ENCODE measurements at places on chromosomes 2 and 18.
A peak's percentile ranks its signal among the peaks of the same experiment; 100 is the strongest.

DNA sequence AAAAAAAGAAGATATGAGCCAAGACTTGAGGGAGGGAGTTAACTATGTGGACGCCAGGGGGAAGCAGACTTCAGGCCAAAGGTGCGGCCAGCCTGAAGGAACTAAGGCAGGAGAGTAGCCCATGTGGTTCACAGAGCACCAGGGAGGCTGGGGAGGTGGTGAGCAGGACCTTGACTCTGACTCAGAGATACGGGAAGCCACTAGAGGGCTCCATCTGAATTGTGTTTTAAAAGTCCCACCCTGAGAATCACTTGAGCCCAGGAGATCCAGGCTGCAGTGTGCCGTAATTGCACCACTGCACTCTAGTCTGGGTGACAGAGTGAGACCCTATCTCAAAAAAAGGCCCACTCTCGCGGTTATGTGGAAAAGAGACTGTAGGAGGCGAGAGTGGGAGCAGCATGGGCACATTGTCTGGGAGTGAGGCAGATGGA lies 12.3 kb downstream of the CEP192 start:
- peak; percentile 88 for DNase-seq

- DNase-seq: no peak
Observed at GRCh38 chr2:135245071-135245470, 193.0 kb downstream of the RAB3GAP1 start.

GRCh38 chr2:28300485-28301341 lies 91.9 kb upstream of the FOSL2 start:
- DNase-seq: no peak

DNA sequence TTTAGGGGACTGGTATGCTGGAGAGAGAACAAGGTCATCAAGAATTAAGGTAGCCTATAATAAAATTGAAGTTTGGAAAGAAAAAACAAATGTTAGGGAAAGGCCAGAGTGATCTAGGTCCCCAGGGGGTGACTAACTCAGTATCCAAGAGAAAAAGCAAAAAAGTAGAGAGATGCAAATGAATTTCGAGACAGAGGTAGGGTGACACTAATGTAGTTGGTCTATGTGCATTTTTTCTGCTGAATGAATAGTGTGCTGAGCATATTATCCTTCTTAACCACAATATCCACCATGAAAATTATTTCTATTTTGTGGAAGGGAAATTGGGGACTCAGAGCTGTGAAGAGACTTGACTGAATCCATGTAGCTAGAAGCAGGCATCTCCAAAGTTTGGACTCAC lies 9.8 kb downstream of the IL36A start:
- no peak for DNase-seq

GRCh38 chr2:128289439-128289838 lies 29.2 kb downstream of the HS6ST1 start:
- DNase-seq: no peak

GRCh38 chr2:222268311-222268990 lies 30.3 kb downstream of the PAX3 start:
- DNase-seq: no peak

GRCh38 chr18:29160170-29160569 lies 983.2 kb upstream of the CDH2 start:
- DNase-seq: no peak

GRCh38 chr2:188181067-188181838 lies 110.4 kb upstream of the GULP1 start:
- DNase-seq: peak; percentile 5

- DNase-seq: no peak
Observed at GRCh38 chr2:170276056-170276455, 98.1 kb downstream of the MYO3B start.

- DNase-seq: peak; percentile 77
Observed at GRCh38 chr2:177161741-177162460, 50.7 kb upstream of the HNRNPA3 start.

- peak; percentile 73 for DNase-seq
Observed at GRCh38 chr2:191155608-191156071, 4.8 kb upstream of the STAT4 start.

GRCh38 chr2:189576396-189576795 lies 4.2 kb downstream of the SLC40A1 start:
- DNase-seq: no peak

Measured in hematopoietic multipotent progenitor cell treated with erythropoietin and hydrocortisone succinate and interleukin-3 and kit ligand, for 6 days (in vitro differentiated cells).